Fibroblast of mammary gland (primary cell): ENCODE measurements at places on chromosomes 3 and 15.
A peak's percentile ranks its signal among the peaks of the same experiment; 100 is the strongest.

DNA sequence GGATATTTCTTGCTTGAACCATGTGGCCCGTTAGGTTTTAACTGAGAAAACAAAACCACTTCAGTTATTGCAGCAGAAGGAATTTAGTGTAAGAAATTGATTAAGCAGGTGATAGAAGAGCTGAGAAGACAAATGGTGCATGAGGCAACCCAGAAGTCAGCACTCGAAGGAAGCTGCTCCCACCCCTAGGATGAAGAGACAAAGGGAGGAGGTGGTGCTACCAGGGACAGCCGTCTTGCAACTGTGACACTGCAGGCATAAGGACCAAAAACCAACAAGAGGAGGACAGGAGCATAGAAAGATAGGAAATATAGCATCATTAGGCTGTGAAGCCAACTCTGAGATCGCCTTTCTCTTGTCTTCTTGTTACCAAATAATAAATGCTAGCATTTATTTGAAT is 89.0 kb downstream of the IL20RB start:
- DNase-seq: no peak

DNA sequence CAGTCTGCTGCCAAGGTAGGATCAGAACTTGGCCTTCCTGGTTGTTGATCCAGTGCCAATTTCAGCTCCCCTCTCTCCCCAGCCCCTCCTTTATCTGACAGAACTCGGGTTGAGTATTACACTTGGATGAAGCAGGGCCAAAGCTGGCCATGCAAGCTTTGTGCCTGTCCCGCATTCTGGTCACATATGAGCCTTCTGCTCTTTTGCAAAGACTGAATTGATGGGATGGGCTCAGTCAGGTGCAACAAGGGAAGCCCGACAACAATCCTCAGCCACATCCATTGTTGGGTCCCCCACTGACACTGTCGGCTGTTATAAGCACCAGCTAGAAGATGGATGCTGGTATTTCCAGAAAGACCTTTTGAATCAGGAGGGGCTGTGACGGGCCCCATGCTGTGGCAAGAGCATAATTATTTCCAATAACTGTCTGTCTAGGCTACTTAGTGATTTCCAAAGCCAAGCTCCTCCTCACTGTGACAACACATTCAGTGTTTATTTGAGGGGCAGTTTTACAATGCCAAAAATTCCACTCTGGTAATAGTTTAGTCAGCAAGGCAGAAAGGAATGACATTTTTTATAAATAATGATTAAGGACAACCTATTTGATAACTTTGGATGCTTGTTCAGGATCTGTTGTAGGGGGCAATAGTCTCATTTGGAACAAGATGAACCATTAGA is 146.8 kb upstream of the FRMD4B start:
- DNase-seq: no peak

GRCh38 chr15:90620379-90621067 is 90.8 kb downstream of the CRTC3 start:
- DNase-seq: no peak

- no peak for DNase-seq
Measured at GRCh38 chr3:45480218-45480617, 91.8 kb downstream of the LARS2 start.

DNA sequence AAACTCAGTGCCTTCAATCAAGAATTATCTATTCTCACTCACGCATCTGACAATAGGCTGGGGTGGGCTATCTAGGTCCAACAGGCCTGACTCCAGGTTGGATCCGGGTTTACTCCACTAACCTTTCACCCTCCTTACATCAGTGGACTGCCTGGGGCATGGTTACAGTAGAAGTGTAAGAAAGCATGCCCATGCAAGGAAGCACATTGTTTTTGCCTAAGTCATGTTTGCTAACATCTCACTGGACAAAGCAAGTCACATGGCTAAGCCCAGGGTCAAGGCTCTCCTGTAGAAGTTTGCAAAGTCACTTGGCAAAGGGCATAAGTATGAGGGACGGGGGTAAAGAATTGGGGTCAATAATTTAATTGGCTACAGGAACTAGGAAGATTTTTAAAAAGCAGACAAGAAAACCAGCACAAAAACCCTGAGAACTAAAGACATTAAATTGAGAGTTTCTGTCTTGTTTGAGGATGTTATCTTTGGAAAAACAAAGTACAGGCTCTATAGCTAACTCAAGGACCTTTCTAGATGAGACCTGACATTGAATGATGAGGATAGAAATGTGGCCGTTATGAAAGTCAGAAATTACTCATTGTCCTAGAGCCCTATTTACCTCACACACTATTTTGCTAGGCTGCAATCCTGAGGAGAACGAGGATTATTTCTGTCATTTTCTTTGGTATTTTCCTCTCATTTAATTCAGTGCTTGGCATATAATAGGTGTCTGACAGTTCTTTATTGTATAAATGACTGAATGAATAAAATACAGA is 214.2 kb downstream of the IL20RB start:
- DNase-seq: no peak

DNA sequence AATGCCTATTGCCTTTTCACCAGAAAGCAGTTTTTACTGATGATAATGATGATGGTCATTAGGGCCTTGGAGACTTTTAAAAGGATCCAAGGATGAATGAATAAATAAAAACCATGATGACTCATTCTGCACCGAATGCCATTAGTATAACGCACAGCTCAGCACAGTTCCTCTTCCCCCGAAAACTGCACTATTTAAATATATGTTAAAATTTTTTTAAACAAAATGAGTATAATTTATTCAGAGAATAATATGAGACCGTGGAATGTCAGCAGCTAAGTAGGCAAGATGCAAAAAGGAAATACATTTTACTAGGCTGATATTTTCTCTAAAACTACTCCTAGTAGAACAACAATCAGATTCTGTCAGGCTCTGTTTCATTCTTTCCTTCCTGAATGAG is 83.4 kb upstream of the NANOGP8 start:
- DNase-seq: peak; percentile 83
